Kidney (tissue), 22 donors: ENCODE measurements at places on chromosomes 4 and X. TPM values are rescaled to one million over a fixed set of nuclear protein-coding genes. Genes with fewer than 3 reads are reported as not detected.

The FAM9B gene
- polyA plus RNA-seq = not detected

The STPG2 gene
- 0.43 TPM for polyA plus RNA-seq

The IL21 gene
- polyA plus RNA-seq = not detected

The CXCR3 gene
- 0.24 TPM for polyA plus RNA-seq

The RTL5 gene
- 5.7 TPM for polyA plus RNA-seq

The GRID2 gene
- not detected for polyA plus RNA-seq

The ACE2 gene
- polyA plus RNA-seq = 32.4 TPM

The PCDH11X gene
- not detected for polyA plus RNA-seq

The TEX13B gene
- not detected for polyA plus RNA-seq

DNA sequence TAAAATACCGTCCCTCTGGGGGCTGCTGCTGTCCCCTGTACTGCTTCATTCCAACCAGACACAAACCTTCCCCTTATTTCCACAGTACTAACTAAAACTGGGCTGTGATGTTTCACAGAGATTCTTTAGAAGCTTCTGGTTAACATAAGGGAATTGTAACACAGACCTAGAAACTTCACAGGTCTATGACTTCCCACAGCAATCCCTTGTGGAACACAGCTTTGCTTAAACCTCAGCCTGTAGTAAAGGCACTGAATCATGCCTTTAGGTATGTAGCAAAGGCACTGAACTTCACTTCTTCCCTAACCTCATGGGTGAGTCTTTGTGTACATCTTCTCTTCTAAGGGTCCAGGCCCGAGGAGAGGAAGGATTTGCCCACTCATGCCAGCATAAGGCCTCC lies 49.4 kb downstream of the SPINK2 start:
- DNase-seq = no peak

GRCh38 chrX:110734894-110735541 lies 60.6 kb downstream of the CHRDL1 start:
- no peak for DNase-seq

DNA sequence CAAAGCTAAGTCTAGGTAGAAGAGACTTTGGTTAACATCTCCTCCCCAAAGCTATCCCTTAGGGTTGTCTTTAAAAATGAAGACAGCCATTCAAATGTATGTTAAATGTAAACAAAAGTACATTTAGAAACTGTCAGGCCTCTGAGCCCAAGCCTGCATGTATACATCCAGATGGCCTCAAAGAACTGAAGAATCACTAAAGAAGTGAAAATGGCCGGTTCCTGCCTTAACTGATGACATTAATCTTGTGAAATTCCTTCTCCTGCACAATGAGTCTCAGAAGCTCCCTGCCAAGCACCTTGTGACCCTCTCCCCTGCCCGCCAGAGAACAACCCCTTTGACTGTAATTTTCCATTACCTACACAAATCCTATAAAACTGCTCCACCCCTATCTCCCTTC lies 377.9 kb downstream of the FAM133A start:
- DNase-seq = no peak

GRCh38 chrX:154597221-154597620 lies 12.3 kb downstream of the CTAG1A start:
- no peak for DNase-seq

- DNase-seq = no peak
These were observed 1005.9 kb upstream of the PABPC4L start for GRCh38 chr4:135207531-135207930.

GRCh38 chr4:83217721-83218522 lies 66.7 kb downstream of the COQ2 start:
- no peak for DNase-seq

- no peak for DNase-seq
These were observed 148.0 kb upstream of the SLC7A11 start for GRCh38 chr4:138389976-138390685.

DNA sequence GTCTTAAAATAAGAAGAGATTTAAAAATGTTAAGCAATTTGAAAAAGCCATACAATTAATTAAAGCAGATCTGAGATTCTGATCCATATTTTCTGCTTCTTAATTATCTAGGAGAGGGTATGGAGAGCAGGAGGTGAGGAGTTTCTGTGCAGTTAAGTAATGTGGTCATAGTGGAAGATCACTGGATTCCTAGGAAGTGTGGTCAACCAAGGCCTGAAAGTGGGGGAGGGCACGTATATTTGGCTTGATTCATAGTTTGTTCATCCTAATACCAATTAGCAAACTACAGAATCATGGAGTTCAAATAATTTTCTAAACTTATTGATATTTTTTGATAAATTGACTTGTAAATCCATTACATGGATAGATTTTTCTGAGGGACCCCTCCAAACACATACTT lies 768.3 kb downstream of the RAPGEF2 start:
- no peak for DNase-seq

- DNase-seq = no peak
These were observed 688 bp downstream of the UFSP2 start for GRCh38 chr4:185424905-185425646.

GRCh38 chr4:140005699-140006098 lies 148.3 kb downstream of the MAML3 start:
- DNase-seq = no peak

- DNase-seq = no peak
These were observed 246.0 kb upstream of the HHIP start for GRCh38 chr4:144399927-144400326.

DNA sequence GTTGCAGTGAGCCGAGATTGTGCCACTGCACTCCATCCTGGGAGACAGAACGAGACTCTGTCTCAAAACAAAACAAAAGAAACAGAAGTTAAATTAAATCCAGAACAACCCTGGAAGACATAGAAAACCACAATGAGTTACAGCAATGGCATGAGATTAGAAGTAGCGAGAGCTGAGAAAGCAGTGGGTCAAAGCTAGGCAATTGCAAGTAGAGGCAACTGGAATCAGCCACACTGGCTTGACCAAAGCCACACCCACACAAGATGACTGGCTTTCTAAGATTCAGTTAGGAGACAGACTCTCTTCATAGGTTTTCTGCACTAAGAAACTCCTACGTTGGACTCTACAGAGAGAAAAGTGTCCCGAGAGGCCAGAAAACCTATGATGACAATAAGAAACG lies 443.0 kb downstream of the GPM6A start:
- no peak for DNase-seq

GRCh38 chr4:37008199-37008598 lies 236.3 kb upstream of the NWD2 start:
- DNase-seq = no peak

GRCh38 chr4:73222466-73223257 lies 35.9 kb downstream of the ANKRD17 start:
- no peak for DNase-seq

DNA sequence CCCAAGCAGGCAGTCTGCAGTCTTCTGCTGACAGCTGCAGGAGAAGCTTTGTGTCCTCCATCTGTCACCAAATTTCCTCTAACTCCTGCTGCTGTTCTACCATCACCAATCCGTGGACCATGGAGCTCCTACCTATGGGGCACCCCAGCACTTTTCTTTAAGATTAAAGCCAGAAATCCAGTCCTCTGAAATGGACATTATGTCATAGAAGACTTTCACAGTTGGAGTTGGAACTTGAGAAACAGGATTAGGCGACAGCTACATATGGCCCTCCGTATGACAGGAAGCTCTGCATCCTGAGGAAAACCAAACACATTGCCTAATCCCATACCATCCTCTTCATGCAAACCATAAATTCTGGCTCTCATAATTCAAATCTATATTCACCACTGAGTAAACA lies 470.6 kb upstream of the GALNTL6 start:
- DNase-seq = no peak

- DNase-seq = no peak
These were observed 72.7 kb upstream of the TENM3 start for GRCh38 chr4:182170417-182170935.

GRCh38 chrX:43717161-43717560 lies 61.1 kb downstream of the MAOA start:
- DNase-seq = no peak

DNA sequence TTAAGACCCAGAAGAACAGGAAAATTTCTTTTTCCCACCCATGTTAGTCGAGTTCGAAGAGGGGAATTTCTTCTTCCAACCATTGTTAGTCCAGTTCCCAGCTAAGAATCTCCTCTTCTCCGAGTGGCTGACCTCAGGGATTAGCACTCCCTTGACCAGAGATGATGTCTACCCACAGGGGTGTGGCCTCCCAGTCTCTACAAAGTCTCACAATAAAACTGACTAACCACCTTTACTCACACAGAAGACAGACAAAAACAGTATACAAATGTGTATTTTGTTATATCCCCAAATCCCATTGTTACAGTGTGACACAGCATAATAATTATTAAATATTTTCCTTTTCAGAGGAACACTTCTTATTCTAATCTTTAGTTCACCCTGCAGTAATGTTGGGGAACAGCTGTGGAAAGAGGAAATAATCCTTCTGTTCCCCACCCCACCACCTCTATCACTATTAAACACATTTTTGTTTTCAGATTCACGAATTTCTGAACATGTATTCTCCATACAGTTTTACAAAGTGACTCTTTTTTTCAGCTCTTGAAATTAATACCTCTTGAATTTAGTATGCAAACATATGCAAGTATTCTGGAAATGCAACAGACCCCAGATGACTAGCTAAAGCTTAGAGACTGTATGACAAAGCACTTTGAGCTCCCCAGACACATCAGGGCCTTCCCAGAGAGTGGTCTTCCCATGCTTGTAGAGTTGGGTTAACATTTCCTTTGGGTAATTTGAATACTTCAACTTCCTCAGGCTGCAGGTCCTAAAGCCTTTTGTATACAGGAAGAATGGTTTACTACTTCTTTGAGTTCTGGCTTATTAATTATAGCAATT lies 62.5 kb upstream of the NFKB1 start:
- DNase-seq = no peak

DNA sequence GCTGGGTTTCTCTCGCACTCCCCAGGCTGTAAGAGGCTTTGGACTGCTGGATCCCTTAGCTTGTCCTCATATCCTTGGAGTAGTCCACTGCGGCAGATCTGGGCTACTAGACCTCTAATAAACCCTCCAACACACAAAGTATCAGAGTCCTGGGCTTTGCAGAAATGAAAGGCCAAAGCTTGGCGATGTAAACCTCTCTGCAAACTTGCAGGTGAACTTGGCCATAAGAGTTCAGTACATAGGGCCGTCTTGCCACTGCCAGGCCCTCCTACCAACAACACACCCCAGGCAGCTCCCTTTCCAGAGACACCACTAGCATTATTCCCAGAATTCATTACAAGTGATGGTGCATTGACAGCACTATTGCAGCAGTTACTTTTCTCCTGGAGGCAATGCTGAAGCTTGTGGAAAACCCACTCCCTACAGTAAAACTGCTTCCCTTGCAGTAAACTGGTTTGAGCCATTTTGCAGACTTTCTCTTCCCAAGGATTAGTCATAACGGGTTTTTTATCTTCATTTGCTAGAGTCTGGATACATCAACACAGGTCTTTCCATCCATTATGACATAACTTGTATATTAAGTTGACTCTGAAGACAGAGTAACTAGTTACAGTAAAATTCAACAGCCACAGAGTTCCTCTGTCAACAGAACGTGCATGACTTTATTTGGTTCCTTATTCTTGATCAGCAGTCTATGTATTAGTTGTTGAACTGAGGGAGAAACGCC lies 2.4 kb downstream of the ANKRD50 start:
- DNase-seq = no peak

GRCh38 chr4:76741663-76742020 lies 156.3 kb downstream of the SOWAHB start:
- DNase-seq = no peak
